ENCODE measurements at places on chromosomes 7 and 10.

- DNase-seq: no peak
Measured at GRCh38 chr7:92446869-92447344, 375 bp upstream of the GATAD1 start.

GRCh38 chr10:84140036-84140379 is 699 bp downstream of the GHITM start:
- no peak for DNase-seq

GRCh38 chr7:95922191-95922590 is 149.8 kb downstream of the DYNC1I1 start:
- no peak for DNase-seq

- DNase-seq: no peak
Measured at GRCh38 chr10:36683421-36683820, 442.0 kb upstream of the ANKRD30A start.

DNA sequence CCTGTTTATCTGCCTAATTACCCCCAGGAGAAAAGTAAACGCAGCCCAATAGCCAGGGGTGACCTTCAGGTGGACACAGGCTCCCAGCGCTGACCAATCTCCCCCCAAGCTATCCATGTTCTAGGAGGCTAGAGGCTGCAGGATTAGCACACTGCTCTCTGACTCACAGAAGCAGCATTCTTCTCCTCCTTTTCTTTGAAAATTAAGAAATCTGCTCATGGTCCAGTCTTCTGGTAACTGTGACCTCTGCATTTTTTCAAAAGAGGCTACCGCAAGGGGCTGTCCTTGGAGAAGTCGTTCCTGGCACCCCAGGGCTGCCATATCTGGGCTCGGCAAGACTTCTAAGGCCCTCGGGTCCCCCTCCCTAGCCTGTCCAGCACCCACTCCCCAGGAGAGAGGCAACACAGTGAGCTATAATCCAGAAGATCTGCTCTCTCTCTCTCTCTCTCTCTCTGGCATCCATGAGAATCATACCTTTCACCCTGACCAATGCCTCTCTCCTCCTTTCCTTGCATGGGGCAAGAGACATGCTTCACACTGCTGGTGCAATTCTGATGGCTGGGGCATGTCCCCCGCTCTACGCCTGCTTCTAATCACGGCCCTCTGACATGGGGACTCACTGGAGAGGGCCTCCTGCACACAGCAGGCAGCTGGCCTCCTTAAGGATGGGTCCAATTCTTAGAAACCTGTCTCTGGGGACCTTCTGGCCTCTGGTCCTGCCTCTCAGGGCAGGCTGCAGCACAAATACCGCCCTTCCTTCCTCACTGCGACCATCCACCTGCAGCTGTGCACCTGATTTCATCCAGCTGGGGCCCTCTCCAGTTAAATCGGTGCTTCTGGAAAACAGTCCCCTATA is 27.3 kb downstream of the ANXA11 start:
- DNase-seq: no peak

GRCh38 chr10:101602761-101603398 is 14.8 kb downstream of the DPCD start:
- DNase-seq: no peak

- no peak for DNase-seq
Measured at GRCh38 chr10:48947690-48948469, 8.2 kb upstream of the LRRC18 start.

DNA sequence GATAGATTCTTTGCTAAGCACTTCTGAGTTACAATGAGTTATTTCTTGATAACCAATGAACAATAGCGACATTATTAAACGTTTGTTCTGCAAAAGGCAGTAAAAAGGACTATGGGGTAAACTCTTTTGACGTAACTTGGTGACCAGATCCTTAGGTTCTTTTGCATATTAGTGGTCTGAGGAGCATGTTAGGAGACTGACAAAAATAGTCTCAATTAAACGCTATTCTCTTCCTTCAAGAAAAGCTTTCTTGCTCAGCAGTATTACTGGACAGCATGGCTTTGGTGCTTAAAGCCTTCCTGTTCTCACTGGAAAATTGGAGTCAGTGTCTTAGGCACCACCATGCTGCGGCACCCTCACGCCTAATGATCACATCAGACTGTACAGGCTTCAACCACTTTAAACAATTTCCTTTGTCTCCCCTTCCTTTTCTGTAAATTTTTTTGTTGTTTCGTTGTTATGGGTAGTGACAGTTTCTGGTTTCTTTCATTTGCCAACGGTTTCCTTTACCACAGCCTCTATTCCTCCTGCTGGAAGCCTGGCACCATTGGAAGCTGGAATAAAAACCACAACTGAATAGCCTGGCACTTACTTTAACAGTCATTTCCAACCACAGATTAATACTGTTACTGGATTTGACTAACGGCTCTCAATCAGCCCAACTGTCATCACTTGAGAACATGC is 49.2 kb upstream of the FAM133B start:
- DNase-seq: no peak

- DNase-seq: no peak
Measured at GRCh38 chr10:8951440-8952089, 897.1 kb downstream of the GATA3 start.

GRCh38 chr7:101911800-101912715 is 94.6 kb downstream of the CUX1 start:
- no peak for DNase-seq

DNA sequence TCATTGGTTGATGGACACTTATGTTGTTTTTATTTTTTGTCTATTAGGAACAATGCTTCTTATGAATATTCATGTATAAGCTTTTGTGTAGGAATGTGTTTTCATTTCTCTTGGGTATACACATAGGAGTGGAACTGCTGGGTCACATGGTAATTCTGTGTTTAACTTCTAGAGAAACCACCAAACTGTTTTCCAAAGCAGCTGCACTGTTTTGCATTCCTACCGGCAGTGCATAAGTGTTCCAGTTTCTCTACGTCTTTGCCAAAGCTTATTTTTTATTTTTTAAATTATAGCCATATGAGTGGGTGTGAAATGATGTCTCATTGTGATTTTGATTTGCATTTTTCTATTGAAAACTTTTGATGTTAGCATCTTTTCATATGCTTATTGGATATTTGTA is 51.3 kb downstream of the ADK start:
- no peak for DNase-seq

Data from stimulated activated CD4-positive, alpha-beta T cell treated with anti-CD3 and anti-CD28 coated beads, Interleukin-1b, Interleukin-23, amount 100 ng/mL, for 1 hour (primary cell).